ENCODE measurements at places on chromosomes 3 and 15. TPM values are rescaled to one million over a fixed set of nuclear protein-coding genes. Genes with fewer than 3 reads are reported as not detected.
A peak's percentile ranks its signal among the peaks of the same experiment; 100 is the strongest.

DGKG gene
- 0.86 TPM for polyA plus RNA-seq

TMC3 gene
- polyA plus RNA-seq: 0.07 TPM

GRCh38 chr15:29074045-29074444 lies 188.3 kb downstream of the APBA2 start:
- peaks cover 2% of the 10 kb centered on the region for H3K27me3 ChIP-seq
- no peak overlapping the region for H3K27ac ChIP-seq
- no peak for DNase-seq
- no peak overlapping the region for H3K4me3 ChIP-seq
- H3K4me1 ChIP-seq: peaks cover 4% of the 10 kb centered on the region
- peaks cover 27% of the 10 kb centered on the region for H3K36me3 ChIP-seq

DNA sequence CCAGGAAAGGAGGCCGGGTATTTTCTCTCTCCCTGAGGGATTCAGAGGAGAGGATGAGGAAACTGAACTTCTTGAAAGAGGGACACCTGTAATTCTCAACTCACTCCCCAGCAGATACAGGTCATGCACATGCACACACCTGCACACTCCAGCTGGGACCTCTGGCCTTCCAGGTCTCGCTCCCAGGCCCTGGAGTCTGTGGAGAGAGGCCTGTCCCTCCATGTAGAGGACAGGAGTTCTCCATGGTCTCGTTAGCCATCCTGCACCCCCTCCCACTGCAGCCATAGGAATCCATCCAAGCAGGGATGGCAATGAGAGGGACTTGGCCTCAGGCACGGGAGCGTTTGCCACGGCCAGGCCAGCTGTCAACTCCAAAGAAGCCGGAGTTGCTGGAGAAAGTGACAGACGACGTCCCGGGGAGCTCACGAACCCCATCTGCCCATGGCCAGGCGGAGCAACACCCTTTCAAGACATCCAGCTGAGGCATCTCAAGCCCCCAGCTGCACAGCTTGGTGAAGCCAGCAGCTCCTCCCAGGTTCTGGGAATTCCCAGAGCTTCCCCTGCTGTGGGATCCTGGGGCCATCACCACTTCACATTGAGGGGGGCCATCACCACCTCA lies 223.3 kb downstream of the UACA start:
- H3K4me3 ChIP-seq: no peak overlapping the region
- peaks cover 5% of the 10 kb centered on the region for H3K27me3 ChIP-seq
- no peak overlapping the region for H3K27ac ChIP-seq
- DNase-seq: no peak

DNA sequence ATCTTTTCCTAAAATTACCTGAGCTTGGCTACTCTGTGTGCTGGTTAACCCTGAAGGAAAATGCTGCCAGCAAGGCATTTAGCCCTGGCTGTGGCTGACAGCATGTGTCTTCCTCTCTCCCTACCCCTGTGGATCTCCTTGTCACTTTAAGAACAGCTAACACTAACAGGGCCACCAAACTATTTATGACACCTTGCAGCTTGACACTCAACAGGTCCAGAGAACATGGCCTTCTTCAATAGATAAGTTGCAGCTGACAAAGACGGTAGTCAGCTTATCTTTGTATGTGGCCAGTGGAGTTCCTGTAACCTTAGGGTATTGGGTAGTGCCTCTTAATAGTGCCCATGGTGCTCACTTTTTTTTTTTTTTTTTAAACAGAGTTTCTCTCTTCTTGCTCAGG lies 32.0 kb upstream of the COPB2 start:
- H3K27ac ChIP-seq: no peak overlapping the region
- peaks cover 4% of the 10 kb centered on the region for H3K36me3 ChIP-seq
- H3K27me3 ChIP-seq: no peaks in the 10 kb centered on the region
- no peak overlapping the region for H3K4me3 ChIP-seq

DNA sequence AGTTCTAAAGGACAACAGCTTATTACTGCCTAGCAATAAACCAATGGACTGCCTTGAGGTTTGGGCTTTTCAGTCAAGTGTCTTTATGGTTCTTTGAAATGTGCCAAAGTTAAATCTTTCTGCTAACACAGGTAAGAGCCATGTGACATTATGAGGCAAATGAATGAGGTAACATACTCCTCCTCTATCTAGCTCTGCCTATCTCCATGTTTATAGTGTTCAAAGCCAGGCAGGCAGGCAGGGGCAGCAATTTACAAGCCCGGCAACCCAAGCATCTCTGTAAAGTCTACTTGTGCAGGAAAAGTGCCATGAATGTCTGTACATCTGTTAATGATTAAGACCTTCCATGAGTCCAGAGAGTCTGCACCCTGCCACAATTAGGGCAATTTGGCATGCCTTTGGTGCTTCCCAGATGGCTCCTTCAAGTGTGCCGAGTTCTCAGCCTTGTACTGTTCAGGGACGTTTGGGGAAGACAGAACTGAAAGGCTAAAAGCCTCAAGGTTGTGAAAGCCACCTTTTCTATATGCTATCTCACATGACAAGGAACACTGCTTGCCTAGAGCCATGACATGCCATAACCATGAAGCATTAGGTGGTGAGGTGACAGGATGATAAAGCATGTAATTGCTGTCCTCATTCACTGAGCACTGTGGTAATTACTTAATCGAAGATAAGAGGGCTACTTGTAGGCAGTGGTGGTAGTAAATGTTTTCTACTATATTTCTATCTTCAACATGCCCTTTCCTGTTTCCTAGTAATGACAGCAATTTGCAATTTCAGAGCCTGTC lies 41.4 kb upstream of the EIF1B start:
- no peak overlapping the region for H3K4me3 ChIP-seq
- H3K27me3 ChIP-seq: no peaks in the 10 kb centered on the region
- DNase-seq: no peak
- H3K27ac ChIP-seq: no peak overlapping the region
- no peaks in the 10 kb centered on the region for H3K4me1 ChIP-seq

- no peaks in the 10 kb centered on the region for H3K36me3 ChIP-seq
- H3K27me3 ChIP-seq: peaks cover 7% of the 10 kb centered on the region
- no peak for DNase-seq
- H3K27ac ChIP-seq: no peak overlapping the region
- H3K4me3 ChIP-seq: no peak overlapping the region
Measured at GRCh38 chr15:101033801-101034200, 114.6 kb downstream of the LRRK1 start.

DNA sequence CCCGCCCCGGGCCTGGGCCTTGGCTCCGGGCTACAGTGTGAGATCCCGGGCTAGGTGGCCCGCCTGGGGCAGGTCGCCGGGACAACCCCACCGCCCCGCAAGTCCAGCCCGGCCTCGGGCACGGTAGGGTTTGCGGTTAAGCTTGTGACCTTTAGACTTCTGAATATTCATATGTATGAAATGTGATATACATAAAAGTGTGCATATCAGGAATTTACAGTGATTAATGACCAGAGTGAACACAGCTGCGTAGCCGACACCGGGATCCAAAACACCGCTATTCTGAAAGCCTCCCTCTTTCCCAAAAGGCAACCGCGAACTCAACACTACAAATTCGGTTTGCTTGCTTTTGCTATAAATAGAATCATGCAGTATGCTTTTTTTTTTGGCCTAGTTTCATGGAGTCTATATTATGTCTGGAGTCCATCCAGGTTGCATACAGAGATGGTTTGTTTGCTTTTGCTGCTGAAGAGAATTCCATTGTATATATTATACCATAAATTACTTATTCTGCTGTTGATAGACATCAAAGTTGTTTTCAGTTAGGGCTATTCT lies 636 bp upstream of the SNRPA1 start:
- peaks cover 51% of the 10 kb centered on the region for H3K4me1 ChIP-seq
- H3K36me3 ChIP-seq: peaks cover 3% of the 10 kb centered on the region
- H3K27ac ChIP-seq: peak overlapping the region; percentile 96

GRCh38 chr3:3806856-3807255 lies 7.6 kb downstream of the LRRN1 start:
- H3K4me1 ChIP-seq: no peaks in the 10 kb centered on the region
- no peak overlapping the region for H3K4me3 ChIP-seq
- no peak for DNase-seq
- no peaks in the 10 kb centered on the region for H3K27me3 ChIP-seq

DNA sequence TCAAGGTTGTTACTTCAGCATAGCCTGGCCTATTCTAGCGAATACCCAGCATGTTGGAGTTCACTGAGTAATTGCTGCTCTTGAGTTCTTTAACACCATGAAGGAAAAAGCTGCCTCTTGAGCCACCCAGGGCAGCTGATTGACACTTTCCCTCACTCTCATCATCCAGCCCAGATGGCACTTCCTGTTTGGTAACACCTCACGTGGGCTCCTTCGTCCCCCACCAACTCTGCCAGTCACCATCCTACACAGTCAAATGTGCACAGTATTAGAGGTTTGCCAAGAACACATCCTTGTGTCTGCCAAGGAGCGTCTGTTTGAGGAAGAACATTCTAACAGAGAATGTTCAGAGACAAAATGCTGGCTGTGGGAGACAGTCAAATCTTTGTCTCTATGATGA lies 266.3 kb downstream of the RPLP1 start:
- H3K36me3 ChIP-seq: no peaks in the 10 kb centered on the region
- peak overlapping the region; percentile 83 for H3K4me3 ChIP-seq
- peaks cover 98% of the 10 kb centered on the region for H3K4me1 ChIP-seq
- peak; percentile 75 for DNase-seq

All from immature natural killer cell (primary cell).